NCI-H1694 (cell line): ENCODE measurements at places on chromosomes 12 and 14.

GRCh38 chr12:27975222-27976136, 2.9 kb upstream of the PTHLH start:
- DNase-seq = no peak

DNA sequence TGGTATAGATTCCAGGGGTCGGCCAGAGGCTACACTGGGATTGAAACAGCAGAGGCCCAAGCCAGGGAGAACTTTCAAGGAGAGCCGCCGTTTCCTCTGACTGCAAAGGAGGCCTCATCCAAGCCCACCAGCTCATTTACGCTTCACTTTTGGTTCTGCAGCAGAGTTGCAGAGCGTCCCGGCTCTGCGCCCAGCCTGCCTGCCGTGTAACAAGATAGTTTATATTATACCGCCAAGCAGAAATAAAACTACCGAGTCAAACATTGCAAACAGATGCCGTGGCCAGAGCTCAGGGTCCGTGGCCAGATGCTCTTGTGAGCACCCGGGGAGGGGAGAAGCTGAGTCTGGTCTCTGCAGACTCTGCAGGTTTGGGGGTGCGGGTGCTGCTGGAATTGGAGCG, 60.7 kb upstream of the TBX3 start:
- no peak for DNase-seq

DNA sequence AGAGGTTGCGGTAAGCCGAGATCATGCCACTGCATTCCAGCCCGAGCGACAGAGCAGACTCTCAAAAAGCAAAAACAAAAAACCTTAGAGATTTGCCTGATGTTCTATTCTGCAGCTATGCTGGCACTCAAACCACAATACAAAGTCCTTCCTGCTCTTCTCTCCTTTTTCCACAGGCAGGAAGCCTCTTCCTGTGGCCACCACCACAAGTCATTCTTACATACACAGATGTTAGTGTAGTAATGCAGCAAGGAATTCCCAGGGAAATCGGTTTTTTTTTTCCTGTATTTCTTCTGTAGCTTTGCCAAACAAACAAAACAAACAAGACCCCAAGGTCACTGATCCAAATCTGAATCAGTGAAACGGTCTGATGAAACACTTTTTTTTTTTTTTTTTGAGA, 104.3 kb downstream of the FIGNL2 start:
- no peak for DNase-seq

GRCh38 chr14:60977847-60978246, 3.0 kb downstream of the TRMT5 start:
- DNase-seq = peak; percentile 3

DNA sequence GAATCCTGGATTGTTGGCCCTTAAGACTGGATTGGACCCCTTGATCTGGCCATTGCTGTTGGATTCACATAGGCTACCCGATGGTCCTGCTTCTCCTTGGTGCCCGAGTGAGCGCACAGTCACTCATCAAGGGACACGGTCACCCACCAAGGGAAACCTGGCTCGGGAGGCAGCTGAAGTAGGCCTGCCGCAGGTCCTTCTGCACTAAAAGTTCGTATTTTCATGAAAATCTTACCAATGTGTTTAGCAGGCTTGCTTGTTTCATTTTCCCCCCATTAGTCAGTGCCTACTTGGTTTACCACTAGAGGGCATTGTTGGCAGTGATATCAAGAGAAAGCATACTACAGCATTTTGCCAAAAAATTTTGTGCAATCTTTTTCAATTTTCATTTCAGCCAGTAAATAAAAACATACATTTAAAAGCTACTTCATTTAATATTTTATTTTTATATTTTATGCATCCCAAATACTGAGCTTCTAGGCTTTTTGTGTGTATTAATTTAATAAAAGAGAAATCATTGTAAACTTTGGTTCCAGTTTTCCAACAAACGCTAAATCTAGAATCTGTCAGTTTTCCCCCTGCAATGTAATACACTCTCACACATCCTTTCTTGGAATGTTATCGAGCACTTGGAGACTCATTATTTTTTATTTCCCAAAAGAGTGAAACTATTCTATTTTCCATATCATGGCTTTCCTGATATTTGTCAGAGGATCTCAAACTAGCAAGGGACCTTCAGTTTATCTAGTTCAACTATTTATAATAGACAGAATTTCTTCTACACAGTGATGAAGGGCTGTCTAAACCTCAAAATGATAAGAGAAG, 116.7 kb downstream of the LMNTD1 start:
- peak; percentile 60 for DNase-seq

- DNase-seq = no peak
Observed at GRCh38 chr12:125210104-125210755, 145.0 kb downstream of the AACS start.

- DNase-seq = no peak
Observed at GRCh38 chr12:32548691-32549281, 130.3 kb upstream of the DNM1L start.

- no peak for DNase-seq
Observed at GRCh38 chr12:48164451-48164850, 7.1 kb upstream of the ASB8 start.

- DNase-seq = peak; percentile 29
Observed at GRCh38 chr12:28027947-28028724, 55.6 kb upstream of the PTHLH start.

- DNase-seq = no peak
Observed at GRCh38 chr12:65667932-65668331, 156.4 kb upstream of the HMGA2 start.

DNA sequence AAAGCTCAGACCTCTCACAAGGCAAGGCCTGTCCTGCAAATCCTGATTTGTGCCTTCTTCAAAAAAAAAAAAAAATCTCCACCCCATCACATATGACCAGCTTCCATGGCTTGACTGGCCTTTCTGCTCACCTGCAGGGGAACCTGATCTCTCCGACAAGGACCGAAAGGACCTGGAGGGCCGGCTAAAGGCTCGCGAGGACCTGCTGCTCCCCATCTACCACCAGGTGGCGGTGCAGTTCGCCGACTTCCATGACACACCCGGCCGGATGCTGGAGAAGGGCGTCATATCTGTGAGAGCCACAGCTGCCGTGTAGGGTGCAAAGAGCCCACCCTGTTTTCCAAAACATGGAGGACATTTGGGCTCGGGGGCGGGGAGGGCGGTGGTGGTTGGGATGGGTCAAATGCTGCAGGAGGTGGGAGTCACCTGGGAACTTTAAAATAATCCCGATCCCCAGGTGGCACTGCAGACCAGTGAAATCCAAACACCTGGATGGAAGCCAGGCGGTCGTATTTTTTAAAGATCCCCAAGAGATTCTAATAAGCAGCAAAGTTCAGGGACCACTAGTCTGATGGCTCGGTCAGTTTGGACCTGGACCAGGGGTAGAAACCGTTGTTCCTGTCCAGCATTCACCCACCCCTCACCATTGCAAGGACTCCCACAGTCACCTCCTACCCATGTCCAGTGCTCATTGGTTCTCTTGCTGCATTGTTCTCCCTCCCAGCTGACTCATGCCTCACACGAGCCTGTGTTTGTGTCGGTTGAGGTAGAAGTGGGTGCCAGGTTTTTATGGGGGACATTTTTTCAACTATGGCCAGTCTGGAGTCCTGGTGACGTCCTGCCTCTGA, 44.8 kb downstream of the FOXN4 start:
- peak; percentile 54 for DNase-seq

- DNase-seq = no peak
Observed at GRCh38 chr14:91238085-91238484, 6.4 kb downstream of the GPR68 start.

GRCh38 chr12:80966001-80966400, 28.3 kb upstream of the LIN7A start:
- DNase-seq = no peak

GRCh38 chr14:36241183-36241582, 64.7 kb upstream of the PTCSC3 start:
- DNase-seq = no peak

DNA sequence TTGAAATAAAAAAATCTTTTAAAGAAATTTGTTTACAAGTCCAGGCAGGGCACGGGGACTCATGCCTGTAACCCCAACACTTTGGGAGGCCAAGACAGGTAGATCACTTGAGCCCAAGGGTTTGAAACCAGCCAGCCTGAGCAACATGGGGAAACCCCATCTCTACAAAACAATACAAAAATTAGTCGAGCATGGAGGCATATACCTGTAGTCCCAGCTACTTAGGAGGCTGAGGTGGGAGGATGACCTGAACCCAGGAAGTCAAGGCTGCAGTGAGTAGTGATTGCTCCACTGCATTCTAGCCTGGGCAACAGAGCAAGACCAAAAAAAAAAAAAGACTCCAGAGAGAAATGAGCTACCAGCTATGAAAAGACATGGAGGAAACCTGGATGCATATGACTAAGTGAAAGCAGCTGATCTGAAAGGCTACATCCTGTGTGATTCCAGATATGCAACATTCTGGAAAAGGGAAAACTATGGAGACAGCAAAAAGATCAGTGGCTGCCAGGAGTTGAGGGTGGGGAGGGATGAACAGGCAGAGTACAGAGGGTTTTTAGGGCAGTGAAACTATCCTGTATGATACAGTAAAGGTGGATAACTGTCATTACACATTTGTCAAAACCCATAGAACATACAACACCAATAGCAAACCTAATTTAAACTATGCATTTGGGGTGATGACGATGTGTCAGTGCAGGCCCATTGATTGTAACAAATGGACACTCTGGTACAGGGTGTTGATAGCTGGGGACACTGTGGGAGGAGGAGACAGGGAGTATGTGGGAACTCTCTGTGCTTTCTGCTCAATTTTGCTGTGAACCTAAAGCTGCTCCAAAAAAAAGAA, 59.9 kb downstream of the PRKAB1 start:
- DNase-seq = no peak

DNA sequence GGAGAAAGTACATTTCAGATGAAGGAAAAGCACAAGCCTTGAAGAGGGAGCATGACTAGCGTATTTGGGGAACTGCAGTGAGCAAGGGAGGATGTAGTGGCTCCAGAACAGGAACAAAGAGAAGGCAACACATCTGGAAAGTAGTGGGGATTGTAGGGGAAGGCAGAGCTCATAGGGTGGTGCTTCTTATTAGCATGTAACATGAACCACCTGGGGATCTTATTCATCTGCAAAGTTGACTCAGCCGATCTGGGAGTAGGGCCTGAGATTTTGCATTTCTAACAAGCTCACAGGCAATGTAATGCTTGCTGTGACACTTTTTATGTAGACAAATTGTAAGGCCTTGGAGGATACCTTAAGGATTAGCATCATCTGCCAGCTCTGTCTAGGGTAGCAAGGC, 447.3 kb downstream of the NELL2 start:
- DNase-seq = no peak

GRCh38 chr14:20610002-20610765, 19.0 kb upstream of the RNASE12 start:
- DNase-seq = peak; percentile 86

DNA sequence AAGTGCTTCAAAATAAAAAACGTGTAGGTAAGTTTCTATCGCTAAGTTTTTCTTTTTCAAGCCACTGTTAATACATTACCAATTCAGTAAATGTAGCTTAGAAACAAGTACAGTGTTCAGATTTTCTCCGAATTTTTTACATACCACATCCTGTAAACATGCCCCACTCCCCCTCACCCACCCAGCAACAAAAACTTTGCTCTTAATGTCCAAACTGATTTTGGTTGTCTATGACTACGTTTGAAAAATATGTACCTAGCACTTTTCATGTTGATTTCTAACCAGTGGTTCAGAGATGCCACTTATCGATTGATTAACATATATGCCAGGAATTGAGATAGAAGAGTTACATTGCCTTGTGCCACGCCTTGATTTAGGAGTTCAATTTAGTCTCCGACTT, 663 bp upstream of the LIN7A start:
- no peak for DNase-seq

GRCh38 chr14:89036371-89036770, 211.9 kb downstream of the TTC8 start:
- no peak for DNase-seq

GRCh38 chr12:53506450-53506785, 866 bp downstream of the NPFF start:
- DNase-seq = no peak

DNA sequence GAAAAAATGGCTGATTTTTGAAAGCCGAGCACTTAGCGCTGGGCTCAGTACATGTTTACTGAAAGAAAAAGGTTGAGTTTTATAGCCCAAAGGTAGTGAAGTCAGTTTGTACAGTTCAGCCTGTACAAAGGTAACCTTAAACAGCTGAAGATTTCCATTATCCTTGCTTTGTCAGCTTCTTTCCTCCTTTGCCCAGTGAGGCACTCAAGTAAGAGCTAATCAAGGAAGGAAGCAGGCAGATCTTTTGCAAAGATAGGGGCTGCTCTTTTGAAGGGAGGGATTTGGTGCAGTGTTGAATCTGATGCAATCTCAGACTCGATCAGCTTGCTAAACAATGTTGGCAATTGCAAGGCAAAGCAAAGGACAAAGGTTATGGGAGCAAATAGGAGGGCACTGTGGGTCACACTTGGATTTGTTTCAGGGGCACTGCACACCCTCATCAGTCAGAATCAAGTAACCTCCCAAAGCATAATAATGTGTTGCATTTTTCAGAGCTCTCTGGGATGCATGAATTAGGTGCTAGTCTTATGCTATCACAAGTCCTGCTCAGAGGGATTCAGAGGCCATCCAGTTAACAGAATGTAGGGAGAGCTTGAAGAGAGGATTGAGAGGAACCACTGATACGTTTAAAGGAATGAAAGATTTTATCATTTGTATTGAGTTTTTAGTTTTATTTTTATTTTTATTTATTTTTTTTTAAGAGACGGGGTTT, 44.4 kb downstream of the ANO6 start:
- DNase-seq = no peak

- DNase-seq = no peak
Observed at GRCh38 chr12:28759333-28759732, 389.7 kb upstream of the FAR2 start.

DNA sequence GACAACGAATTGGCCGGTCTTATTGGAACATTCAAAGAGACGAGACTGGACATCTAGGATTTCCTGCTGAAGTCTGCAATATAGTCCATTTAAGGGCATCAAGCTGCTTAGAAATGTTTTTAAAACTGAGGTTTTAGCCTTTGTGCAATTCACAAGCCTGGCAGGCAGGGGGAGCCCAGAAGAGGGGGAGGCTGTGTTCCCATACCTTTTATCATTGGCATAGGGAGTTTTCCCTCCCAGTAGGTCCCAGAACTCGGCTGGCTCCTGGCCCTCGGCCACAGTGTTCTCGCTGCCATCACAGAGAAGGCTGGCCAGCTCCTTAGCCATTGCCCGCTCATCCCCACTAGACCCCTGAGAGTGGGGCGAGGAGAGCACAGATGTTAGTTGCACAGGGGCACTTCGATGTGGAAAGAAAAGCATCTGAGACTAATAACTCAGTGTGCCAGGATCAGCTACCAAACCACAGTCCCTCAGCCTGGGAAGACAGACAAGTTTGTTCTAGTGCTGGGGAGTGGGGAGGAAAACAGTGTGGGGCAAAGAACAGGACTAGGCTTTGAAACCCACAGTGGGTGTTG, 15.1 kb downstream of the AVIL start:
- DNase-seq = peak; percentile 43

DNA sequence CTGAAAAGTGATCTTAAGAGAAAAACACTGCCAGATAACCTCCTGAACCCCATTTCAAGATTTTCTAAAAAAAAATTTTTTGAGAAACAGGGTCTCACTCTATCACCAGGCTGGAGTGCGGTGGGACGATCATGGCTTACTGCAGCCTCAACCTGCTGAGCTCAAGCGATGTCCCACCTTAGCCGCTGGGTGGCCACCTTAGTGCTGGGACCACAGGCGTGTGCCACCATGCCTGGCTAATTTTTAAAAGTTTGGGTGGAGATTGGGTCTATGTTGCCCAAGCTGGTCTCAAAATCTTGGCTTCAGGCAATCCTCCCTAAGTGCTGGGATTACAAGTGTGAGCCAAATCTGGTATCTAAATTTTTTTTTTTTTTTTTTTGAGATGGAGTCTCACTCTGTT, 3.4 kb downstream of the PNMA1 start:
- no peak for DNase-seq
